Stimulated activated CD4-positive, alpha-beta T cell treated with anti-CD3 and anti-CD28 coated beads, TNF-alpha, amount 100 ng/mL, for 48 hours (primary cell): ENCODE measurements at places on chromosomes 6 and 20.
A peak's percentile ranks its signal among the peaks of the same experiment; 100 is the strongest.

GRCh38 chr20:32522776-32523612 lies 62.1 kb downstream of the NOL4L start:
- DNase-seq: no peak

DNA sequence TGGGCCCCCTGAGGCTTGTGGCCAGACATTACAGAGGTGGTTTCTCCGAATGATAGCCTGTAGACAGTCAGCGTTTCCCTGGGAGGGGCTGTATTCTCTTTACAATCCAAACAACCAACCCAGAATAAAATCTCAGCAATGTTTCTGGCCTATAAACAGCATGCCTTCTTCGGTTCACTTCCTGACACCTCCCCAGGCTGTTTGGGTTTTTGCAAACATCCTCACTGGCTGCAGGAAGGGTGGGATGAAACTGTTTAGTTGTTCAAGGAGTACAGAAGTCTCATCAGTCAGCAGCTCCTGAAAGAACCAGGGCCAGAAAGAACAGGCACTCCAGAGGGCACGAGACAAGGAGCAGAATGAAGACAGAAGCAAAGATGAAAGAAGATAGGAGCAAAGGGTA lies 350.0 kb downstream of the QKI start:
- no peak for DNase-seq

GRCh38 chr6:154430481-154430919 lies 73.9 kb upstream of the IPCEF1 start:
- no peak for DNase-seq

GRCh38 chr6:110328259-110328658 lies 29.9 kb downstream of the METTL24 start:
- no peak for DNase-seq

DNA sequence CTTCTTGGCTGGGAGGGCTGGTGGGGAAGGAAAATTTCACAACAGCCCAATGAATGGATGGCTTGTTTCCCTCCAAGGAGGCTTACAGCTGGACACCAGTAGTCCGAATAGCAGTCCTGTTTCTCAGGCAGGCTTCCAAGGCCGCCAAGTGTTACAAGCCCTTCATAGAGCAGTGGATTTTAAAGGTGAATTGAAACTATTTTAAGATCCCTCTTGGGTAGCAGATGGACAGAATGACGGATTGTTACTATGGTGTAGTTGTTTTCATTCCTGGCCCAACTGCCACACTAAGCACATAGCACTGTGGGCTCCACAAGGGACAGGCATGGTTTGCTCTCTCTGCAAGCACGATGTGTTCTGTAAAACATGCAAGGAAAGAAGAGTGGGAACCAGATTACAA lies 203.3 kb upstream of the TAB2 start:
- no peak for DNase-seq

DNA sequence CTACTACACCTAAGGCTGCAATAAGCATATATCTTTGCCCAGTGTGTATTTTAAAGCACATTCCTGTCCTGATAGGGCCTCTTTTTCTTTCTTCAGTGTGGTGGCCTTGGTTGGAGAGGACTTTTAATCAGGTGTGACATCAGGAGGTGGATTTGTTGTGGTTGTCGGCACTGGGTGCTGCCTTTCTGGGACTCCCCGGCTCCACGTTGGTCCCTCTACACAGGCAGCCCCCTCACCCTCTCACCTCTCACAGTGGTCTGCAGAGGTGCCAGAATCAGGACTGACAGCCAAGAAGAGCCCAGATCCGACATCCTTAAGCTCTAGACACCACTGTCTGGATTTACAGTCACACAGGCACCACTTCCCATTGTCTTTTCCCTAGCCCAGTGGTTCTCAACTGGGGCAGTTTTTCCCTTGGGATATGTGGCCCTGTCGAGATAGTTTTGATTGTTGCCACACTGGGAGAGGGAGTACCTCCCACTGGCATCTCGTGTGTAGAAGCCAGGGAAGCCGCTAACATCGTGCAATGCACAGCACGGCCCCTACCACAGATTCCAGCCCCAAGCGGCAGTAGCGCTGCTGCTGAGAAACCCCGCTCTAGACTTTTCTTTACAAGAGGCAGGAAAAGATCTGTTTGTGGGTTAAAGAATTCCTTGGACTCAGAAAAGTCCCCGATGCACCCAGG lies 314.1 kb downstream of the QKI start:
- no peak for DNase-seq

DNA sequence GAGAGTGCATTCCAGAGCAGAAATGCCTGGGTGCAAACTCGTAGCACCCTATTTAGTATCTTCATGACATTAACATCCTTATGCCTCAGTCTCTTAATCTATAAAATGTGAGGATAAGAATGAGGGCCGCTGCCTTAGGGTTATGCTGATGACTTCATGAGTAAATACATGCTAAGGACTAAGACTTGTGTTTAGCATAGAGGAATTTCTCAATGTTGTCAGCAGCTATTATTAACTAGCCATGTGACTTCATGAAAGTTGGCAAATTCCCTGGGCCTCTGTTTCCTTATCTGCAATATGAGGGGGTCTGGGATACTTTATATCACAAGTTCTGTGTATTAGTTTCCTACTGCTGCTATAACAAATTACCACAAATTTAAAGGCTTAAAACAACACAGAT lies 108.1 kb upstream of the RIPOR2 start:
- no peak for DNase-seq

GRCh38 chr6:125498606-125499005 lies 196.8 kb upstream of the HDDC2 start:
- no peak for DNase-seq

DNA sequence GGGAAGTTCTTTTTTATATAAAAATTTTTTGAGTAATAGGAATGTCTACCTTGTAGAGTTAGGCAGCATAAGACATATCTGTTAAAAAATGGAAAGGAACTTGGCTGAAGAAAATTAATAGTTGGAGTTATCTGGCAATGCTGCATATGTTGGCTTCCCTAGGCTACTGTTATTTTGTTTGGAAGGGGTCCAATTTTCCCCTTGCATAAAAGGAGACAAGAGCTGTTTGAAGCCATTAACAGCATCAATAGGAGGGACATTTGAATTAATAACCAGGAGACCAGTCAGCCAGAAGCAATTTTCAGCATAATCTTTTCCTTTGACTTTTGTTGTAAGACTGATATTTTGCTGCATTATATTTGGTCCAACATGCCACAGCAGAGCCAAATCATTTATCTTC lies 80.9 kb upstream of the TAB2 start:
- no peak for DNase-seq

DNA sequence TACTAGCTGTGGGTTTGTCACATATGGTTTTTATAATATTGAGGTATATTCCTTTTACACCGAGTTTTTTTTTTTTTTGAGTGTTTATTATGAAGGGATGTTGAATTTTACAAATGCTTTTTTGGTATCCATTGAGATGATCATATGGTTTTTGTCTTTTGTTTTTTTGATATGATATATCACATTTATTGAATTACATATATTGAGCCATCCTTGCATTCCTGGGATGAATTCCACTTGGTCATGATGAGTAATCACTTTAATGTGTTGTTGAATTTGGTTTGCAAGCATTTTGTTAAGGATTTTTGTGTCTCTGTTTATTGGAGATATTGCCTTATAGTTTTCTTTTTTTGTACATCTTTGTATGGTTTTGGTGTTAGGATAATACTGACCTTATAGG lies 3.3 kb upstream of the ZNF337 start:
- DNase-seq: no peak

- DNase-seq: no peak
These were observed 27.6 kb upstream of the RIMS4 start for GRCh38 chr20:44837946-44838345.

- DNase-seq: no peak
These were observed 2.6 kb downstream of the MGME1 start for GRCh38 chr20:17971300-17972013.

DNA sequence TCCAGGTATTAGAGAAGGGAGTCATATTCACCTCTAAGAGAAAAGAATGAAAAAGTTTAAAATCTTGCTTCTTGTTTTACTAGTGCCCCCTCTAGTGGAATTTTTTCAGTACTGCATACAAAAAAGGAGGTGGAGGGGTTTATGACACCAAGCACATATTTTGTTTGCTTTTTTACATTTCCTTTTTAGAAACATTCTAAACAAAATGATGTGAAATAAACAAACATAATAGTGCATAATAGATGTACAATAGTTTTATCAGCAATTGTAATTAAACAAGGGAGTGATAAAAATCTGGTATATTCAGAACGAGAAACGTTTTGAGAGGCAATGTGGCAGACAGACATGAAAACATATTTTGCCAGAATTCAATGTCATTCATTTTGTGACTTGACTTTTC lies 111.0 kb upstream of the TFAP2D start:
- no peak for DNase-seq

DNA sequence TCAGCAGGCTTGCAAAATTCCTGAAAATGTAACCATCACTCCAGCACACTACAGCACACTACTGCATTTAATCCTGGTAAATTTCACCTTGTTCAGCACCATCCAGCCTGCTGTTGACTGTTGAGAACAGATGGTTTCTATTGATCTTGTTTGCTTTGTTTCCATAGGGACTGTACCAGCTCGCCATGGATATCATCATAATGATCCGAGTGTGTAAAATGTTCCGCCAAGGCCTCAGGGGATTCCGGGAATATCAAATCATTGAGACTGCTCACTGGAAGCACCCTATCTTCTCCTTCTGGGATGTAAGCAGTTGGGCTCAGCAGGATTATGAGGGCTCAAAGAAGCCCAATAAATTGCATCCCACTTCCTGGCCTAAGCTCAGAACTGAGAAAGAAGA lies 4.1 kb downstream of the CNBD2 start:
- no peak for DNase-seq

- DNase-seq: no peak
These were observed 44.3 kb downstream of the MARCKS start for GRCh38 chr6:113901482-113901881.

GRCh38 chr6:132734694-132735236 lies 20.9 kb upstream of the VNN1 start:
- no peak for DNase-seq

GRCh38 chr20:9377007-9377406 lies 137.4 kb upstream of the LAMP5 start:
- no peak for DNase-seq

GRCh38 chr6:37779111-37779800 lies 40.3 kb upstream of the ZFAND3 start:
- DNase-seq: no peak

DNA sequence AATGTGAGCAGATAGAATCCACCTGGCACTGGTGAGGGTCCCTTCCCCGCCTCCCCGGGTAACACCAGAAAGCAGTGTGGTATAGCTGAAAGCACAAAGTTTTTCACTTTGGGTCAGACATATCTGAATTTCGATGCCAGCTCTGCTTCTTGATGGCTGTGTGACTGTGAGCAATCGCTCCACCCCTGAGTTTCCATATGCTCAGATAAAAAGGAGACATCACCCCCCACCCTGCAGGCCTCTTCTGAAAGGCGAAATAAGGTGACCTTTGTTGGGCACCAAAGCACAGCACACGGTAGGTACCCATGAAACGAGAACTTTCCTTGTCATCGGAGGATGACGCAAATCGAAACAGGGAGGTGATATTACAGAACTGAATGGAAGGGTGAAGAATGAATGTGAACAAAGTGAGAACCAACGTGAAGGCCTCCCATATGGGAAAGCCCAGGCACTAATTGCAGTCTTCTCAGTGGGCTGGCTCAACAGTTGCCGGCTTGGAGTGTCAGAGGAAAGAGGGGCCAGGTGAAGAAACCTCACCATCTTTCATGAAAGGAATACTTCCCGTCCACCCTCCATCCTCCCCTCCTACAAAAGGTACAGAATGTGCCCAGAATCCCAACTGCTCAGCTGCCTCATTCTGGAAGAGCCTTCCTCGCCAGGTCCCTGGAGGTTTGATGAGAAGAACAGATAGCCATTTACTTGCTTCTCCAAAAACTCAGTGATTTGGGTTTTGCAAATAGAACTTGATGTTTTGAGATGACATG lies 61.8 kb downstream of the NFATC2 start:
- peak; percentile 81 for DNase-seq

- no peak for DNase-seq
These were observed 122.6 kb upstream of the LOC128125822 start for GRCh38 chr6:63449714-63450113.

GRCh38 chr6:42104804-42105125 lies 37.7 kb downstream of the C6orf132 start:
- no peak for DNase-seq

GRCh38 chr20:7650086-7650879 lies 290.0 kb downstream of the HAO1 start:
- DNase-seq: no peak

DNA sequence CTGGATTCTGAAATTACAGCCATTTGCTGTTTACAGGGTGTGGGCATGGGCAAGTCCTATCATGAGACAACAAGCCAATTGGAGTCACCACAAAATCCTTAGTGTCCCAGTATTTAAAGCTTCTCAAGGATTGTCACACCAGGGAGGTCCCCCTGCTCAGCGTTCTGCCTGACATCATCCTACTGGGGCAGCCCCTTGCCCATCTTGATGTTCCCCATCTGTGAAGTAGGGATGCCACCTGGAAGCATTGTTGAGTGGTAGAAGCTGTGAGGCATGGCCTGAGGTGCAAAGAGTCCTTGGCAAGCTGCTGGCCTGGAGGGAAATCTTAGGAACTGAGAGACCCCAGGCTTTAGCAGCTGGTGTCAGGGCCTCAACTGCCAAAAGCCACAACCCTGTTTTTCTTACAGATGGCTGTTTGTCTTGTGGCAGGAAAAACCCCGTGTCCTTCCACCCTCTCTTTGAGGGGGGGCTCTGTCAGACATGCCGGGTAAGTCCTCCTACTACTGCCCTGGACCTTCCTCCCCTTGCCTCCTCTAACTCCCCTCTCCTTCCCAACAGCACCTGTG lies 23.3 kb upstream of the MAPRE1 start:
- DNase-seq: no peak

- no peak for DNase-seq
These were observed 5.2 kb downstream of the C20orf204 start for GRCh38 chr20:64041040-64041780.

DNA sequence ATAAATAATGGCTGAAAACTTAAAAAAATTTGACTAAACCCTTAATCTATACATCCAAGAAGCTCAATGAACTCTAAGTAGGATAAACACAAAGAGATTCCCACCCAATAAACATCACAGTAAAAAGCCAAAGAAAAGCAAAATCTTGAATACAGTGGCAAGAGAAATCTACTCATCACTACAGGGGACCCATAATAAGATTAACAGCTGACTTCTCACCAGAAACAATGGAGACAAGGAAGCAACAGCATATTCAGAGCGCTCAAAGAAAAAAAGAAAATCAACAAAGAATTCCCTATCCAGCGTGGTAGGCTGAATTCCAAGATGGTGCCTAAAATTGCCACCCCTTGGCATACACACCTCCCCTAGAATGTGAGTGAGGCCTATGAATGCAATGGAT lies 18.6 kb downstream of the SNX3 start:
- DNase-seq: no peak

GRCh38 chr20:32336918-32337347 lies 21.2 kb upstream of the ASXL1 start:
- DNase-seq: no peak

GRCh38 chr6:117264369-117264691 lies 1.0 kb upstream of the VGLL2 start:
- no peak for DNase-seq
